T-helper 2 cell (primary cell): ENCODE measurements at places on chromosomes 1 and 21.

DNA sequence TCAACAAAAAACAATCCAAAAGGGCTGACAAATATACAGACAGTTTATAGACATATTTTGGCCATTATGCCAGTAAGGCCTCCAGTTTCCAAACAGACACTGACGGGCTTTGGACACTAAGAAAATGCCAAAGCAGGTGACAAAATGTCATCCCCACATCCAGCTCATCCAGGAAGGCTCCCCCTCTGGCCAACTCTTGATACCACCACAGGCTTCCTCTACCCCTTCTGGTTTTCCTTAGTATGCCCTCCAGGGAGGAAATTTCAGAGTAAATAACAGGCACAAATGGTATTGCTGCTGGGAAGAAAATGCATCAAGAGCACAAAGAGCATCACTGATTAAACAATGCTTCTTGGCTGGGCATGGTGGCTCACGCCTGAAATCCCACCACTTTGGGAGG, 225.3 kb downstream of the VAV3 start:
- no peak for DNase-seq

DNA sequence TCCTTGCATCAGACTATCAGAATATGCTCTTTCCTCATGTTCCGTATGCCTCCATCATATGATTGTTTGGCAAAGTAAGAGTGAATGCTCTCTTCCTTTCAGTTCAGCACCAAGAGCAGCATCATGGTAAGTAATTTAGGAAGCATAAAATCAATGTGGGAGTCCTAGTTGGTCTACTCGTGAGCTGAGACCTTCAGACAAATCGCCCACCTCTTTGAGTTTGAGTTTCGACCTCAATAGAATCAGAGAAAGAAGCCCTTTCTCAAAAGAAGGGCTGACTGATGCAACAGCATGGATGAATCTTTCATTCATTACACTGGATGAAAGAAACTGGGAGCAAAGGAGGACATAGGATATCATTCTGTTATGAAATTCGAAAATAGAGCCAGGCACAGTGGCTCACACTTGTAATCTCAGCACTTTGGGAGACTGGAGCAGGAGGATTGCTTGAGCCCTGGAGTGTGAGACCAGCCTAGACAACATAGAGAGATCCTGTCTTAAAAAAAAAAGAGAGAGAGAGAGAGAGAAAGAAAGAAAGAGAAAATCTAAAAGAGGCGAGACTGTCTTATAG, 112.5 kb downstream of the ZC3H11B start:
- DNase-seq, result no peak

- no peak for DNase-seq
Measured at GRCh38 chr1:193406901-193407300, 220.5 kb upstream of the B3GALT2 start.

GRCh38 chr1:235990330-235990795, 74.5 kb downstream of the NID1 start:
- no peak for DNase-seq

DNA sequence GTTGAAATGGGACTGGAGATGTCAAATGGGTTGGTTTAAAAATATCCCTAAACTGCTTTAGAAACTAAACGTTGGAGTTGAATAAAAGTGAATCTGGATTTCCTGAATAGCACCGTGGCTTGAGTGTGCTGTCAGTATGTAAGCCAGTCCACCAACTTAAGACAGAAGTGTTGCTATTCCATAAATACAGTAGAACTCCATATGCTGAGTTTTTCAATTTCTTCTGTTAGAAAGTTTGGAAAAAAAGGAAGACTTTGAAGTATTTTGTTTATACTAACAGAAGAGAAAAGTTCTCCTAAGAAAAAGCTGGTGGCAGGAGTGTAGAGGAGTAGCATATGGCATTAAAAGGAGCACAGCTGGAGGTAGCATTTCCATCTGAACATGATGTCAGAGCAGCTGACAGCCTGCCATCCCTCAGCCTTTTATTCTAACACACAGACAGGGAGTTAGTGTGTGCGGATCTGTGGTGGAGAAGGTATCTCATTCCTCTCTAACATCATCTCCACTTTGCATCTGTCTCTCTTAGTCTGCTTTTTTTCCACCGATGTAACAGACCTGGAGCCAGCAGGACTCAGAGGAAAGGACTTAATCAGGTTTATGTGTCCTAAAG, at the start of gene ZBTB18:
Gene ZBTB18, plus strand, starts transcription at position 449 of the 610 bp plus-strand sequence. Its CDS starts 149 bp downstream, at position 598.
- DNase-seq, result no peak

DNA sequence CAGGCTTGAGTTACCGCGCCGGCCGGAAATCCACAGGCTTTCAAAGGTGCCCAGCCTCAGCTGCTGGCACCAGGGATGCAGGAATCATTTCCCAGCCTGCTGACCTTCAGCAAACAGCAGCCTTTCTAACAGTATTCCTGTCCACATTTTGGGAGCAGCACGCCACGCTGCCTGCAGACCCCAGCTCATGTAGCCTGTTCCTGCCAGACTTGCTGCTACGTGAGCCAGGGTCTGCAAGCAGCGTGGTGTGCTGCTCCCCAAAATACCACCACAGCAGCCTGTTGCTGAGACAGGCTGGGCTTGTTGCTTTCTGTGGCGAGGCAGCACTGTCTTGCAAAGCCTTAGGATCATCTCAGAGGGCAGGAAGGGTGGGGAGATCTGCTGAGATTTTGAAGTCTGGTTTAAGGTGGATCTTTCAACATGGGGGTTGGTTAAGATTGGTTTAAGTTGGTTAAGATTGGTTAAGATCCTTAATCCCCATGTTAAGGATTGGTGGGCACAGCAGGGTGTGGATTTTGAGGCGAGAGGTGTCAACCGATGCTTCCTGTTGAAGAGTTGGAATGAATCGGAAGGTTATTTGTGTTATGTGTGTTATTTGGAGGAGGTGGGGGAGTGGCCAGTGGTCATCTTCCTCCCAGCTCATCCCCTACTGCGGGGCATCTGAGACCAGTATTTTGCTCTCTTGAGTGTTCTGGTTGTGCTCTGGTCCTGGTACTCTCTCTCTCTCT, 12.9 kb downstream of the FAAH start:
- peak; percentile 21 for DNase-seq

DNA sequence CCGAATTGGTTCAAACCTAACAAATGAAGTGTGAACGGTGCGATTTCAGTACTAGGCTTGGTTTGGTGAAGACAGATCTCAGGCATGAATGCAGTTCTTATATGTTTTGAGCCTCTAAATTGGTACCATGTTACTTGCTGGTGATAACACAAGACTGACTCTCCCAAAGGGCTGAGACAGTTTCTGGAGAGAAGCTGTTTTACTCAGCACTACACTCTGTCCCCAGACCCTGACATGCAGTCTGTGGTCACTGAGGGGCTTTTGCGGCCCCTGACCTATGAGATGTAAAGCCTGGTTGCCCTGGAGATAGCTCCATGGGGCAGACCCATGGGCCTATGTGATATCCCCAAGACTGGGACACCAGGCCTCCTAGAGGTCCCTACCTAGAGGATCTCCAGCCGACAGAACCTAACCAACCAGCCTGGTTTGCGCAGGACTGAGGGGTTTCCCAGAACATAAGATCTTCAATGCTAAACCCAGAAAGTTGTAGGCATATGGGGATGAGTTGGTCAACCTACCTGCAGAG, 19.4 kb upstream of the FOXE3 start:
- DNase-seq, result no peak

DNA sequence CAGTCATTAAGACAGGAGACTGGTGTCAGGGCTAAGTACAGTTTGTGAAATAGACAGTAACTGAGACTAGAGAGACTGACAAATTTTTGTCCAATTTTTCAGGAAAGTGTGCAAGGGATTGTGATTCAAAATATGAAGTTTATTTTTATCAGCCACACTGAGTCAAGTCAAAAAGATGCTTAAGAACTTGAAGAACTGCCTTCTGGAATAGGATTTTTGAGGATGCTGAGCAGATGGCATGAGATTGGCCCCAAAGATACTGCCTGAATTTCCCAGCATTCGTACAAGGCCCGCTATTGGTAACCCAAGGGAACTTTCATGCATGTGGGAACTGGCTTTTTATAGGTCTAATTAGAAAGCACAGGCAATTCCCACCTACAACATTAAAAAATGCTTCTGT, 610.0 kb downstream of the LMO4 start:
- DNase-seq, result no peak

GRCh38 chr1:194114288-194114687, 927.9 kb upstream of the B3GALT2 start:
- DNase-seq, result no peak

- no peak for DNase-seq
Measured at GRCh38 chr1:11658542-11658941, 3.9 kb downstream of the FBXO44 start.

- DNase-seq, result no peak
Measured at GRCh38 chr1:238488401-238488800, 597.7 kb upstream of the ZP4 start.

- no peak for DNase-seq
Measured at GRCh38 chr1:227742738-227743715, 7.8 kb downstream of the SNAP47 start.

- no peak for DNase-seq
Measured at GRCh38 chr1:117215733-117216462, 5.2 kb upstream of the VTCN1 start.

GRCh38 chr1:170932236-170932635, 3.1 kb upstream of the MROH9 start:
- no peak for DNase-seq

DNA sequence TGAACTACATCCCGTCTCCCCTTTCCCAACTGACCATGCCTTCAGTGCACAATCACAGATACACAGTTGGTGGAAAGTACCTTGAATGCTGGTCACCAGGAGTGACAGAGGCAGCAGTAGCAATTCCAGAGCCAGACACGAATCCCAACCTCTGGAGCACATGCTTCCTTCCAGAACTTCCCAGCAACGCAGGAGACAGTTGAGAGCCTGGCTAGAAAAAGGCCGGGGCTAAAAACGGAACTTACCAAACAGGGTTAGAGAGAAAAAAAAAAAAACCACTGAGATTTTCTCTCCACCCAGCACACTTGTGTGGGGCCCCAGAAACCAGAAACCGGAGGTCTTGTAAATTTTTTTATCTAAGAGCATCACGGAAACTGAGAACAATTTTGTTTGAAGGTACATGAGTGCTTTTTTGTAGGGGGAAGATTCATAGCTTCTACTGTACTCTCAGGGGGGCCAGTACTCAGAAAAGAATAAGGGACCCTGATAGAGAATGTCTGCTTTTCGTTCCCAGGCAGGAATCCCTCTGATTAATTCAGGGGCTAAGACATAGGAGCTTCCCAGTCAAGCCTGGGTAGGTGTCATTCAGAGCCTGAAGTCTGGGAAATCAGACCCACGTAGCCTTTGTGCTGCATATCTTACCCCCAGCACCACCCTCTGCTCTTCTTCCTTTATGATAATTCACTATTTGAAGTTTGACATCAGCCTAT, at the start of gene CD48:
Gene CD48, minus strand, starts transcription at position 221 of the 710 bp plus-strand sequence. Its CDS starts 59 bp downstream, at position 162.
- peak; percentile 71 for DNase-seq

GRCh38 chr1:21292984-21293536, 2.8 kb upstream of the ECE1 start:
- peak; percentile 39 for DNase-seq
